ENCODE measurements at places on chromosomes 3 and 15. TPM values are rescaled to one million over a fixed set of nuclear protein-coding genes. Genes with fewer than 3 reads are reported as not detected.

The SNX22 gene
- 0.35 TPM for total RNA-seq

The TRH gene
- total RNA-seq, result not detected

The LRRC31 gene
- not detected for total RNA-seq

The MON1A gene
- 14.2 TPM for total RNA-seq

The NBEAL2 gene
- 75.5 TPM for total RNA-seq

The TMPRSS7 gene
- not detected for total RNA-seq

The ZNF860 gene
- total RNA-seq, result 0.13 TPM

The XRN1 gene
- 26.8 TPM for total RNA-seq

The CSK gene
- 368 TPM for total RNA-seq

The CHRNB4 gene
- total RNA-seq, result not detected

GRCh38 chr15:65757256-65757655 is 34.8 kb downstream of the DENND4A start:
- no peak for DNase-seq

- DNase-seq, result no peak
Observed at GRCh38 chr3:15819576-15819975, 21.8 kb upstream of the ANKRD28 start.

GRCh38 chr3:194142156-194142910 is 6.4 kb downstream of the HES1 start:
- peak; percentile 26 for DNase-seq

GRCh38 chr15:85623315-85624049 is 171.2 kb downstream of the KLHL25 start:
- DNase-seq, result no peak

GRCh38 chr15:65069179-65069578 is 1.4 kb upstream of the RASL12 start:
- no peak for DNase-seq

DNA sequence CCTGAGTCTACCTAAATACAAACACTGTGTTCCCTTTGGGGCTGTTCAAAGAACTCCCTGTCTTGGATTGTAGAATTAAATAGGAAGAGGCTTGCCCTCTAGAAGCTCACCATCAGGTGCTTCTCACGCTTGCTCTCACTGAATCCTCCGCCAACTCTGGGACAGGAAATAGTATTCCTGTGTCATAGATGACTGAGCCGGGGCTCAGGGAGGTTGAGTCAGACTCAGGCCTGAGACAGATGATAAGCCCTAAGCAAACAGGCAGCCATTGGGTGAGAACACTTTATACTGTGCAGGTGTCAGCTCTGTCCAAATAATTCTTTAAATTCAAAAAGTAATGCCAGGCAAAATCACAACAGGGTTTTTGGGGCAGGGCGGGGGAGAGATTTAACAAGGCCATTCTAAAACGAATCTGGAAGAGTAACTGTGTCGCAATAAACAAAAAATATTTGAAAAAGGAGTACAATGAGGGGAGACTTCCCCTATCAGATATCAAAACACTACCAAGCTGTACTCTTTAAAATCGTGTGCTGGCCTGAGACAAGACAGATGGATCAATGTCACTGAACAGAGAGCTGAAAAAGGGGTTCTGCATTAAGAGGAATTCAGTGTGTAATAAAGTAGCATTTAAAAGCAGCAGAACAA is 59.0 kb downstream of the EPHB3 start:
- no peak for DNase-seq

GRCh38 chr3:11847607-11848006 is 922 bp upstream of the TAMM41 start:
- DNase-seq, result no peak

- DNase-seq, result no peak
Observed at GRCh38 chr15:70906842-70907241, 14.2 kb downstream of the LRRC49 start.

- no peak for DNase-seq
Observed at GRCh38 chr3:134471521-134472193, 14.1 kb downstream of the ANAPC13 start.

- no peak for DNase-seq
Observed at GRCh38 chr15:101489237-101489598, 289 bp downstream of the PCSK6 start.

GRCh38 chr15:23857028-23857641 is 170.0 kb upstream of the NDN start:
- no peak for DNase-seq

DNA sequence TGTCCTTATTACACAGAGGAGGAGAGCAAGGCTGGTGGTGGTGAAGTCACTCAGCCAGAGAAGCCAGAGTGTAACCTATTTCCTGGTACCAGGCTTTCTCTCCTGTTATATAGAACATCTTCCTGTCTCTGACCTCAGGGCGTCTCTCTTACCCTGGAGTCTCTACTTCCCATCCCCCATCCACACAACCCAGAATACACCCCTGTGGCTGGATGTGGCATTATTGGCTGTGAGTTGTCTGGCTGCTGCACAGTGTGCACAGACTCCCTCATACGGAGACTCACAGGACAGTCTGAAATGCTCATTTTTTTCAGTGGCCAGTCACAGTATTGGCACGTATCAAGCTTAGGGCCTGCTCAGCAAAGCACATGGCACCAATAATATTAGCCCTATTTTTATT is 8.6 kb downstream of the PODXL2 start:
- no peak for DNase-seq

- DNase-seq, result no peak
Observed at GRCh38 chr15:45641999-45642932, 7.4 kb downstream of the SQOR start.

GRCh38 chr3:172179680-172180399 is 140.5 kb downstream of the FNDC3B start:
- no peak for DNase-seq

- no peak for DNase-seq
Observed at GRCh38 chr3:192834428-192834827, 83.2 kb downstream of the MB21D2 start.

DNA sequence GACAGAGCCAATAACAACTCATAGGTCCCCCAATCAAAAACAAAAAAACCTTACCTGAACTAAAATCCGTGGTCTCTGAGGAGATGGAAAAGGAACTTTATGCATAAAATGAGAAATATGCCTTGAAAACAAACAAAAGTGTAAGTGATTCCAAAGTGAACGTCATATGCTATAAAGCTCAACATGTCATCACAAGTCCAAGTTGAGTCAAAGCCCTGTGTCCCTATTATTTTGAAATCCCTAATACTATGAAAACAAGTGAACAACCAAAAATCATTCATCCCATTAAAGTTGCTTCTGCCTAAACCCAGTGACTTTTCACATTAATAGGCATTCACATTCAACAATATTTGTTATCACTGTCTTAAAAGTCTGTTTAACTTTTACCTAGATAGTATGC is 59.4 kb downstream of the DENND4A start:
- DNase-seq, result no peak

GRCh38 chr3:154111365-154111935 is 9.7 kb upstream of the ARHGEF26 start:
- no peak for DNase-seq

- DNase-seq, result no peak
Observed at GRCh38 chr3:9244495-9245183, 4.8 kb downstream of the SRGAP3 start.

DNA sequence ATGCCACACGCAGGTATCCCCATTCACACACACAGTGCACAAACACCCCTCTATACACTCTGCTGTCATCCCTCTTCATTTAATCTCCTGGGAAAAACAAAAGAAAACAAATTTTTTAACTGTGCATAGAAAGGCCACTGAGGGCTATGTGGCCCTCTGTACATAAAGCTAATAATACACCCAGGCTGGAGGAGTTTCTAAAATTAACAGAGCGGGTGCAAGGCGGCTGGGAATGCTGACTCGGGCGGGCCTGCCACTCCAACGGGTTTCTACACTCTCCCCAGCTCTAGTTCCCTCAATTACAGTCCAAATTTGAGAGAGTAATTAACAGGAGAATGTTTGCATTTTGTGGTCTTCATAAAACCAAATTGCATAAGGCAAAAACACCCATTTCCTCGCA is 23.1 kb downstream of the HCN4 start:
- no peak for DNase-seq

DNA sequence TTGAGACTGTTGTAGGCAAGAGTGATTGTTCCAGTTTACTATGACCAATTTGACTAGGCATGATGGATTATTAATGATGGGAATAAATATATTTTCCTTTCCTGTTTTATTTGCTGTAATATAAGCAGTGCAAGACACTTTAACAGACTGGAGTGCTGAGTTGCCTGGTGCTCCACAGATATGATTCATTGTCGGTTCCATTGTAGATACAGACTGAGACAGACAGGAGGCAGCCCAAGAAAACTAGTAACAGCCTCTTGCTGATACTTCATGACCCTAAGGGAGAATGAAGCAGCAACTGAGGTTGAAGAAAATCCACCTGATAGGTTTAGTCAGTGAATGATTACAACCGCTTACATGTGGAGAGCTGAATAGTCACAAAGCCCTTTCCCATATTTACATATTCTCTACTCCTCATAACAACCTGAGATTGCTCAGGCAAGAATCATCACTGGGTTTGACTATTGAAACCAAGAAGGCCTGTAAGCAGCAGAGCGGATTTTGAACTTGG is 235.1 kb upstream of the TPRG1 start:
- DNase-seq, result no peak

DNA sequence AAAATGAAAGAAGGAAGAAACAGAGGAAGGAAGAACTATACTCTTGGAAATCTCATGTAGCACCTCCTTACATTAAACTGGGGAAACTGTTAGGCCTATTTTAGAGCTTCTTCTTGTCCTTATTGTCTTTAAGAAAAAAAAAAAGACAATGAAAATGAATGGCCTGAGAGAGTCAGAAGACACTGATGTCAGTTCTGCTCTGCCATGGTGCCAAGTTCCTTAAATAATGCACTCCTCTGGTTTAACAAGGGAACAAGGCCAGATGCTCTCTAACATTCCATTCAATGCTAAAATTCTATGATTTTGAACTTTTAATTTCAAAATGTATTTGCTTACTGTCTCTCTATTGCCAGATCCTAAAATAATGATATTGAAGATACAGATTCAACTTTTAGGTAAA is 4.4 kb upstream of the MBNL1 start:
- DNase-seq, result no peak

- DNase-seq, result no peak
Observed at GRCh38 chr3:16614033-16615031, 9.1 kb upstream of the DAZL start.

Measured in activated T-cell treated with anti-CD3 and anti-CD28 coated beads, Interleukin-2, amount 50 U/mL, for 4 hours (primary cell).